Nucleus accumbens (tissue), 56 donors: ENCODE measurements at places on chromosomes 1 and 21.
A peak's percentile ranks its signal among the peaks of the same experiment; 100 is the strongest.

- no peak for DNase-seq
Observed at GRCh38 chr1:118442214-118442613, 257.2 kb upstream of the SPAG17 start.

GRCh38 chr1:39408641-39409054, 82.8 kb upstream of the BMP8A start:
- peak; percentile 89 for DNase-seq

- DNase-seq = no peak
Observed at GRCh38 chr1:218164930-218165700, 120.0 kb upstream of the RRP15 start.

DNA sequence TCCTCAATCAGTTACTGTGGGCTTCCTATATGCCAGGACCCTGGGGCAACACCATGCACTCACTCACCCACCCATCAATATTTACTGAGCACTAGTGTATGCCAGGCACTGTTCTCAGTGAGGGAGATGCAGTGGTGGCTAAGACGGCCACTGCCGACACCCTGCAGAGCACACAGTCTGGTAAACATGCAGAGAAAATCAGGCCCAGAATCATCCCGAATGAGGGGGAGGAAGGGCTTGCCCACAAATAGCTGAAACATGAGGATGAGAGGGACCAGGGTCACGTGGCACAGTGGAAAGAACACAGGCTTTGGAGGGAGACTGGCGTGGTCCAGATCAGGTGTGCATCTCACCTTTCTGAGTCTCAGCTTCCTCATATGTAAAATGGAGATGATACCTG, 89.2 kb upstream of the IGSF21 start:
- no peak for DNase-seq

GRCh38 chr1:7594714-7595295, 176.3 kb upstream of the VAMP3 start:
- DNase-seq = no peak

DNA sequence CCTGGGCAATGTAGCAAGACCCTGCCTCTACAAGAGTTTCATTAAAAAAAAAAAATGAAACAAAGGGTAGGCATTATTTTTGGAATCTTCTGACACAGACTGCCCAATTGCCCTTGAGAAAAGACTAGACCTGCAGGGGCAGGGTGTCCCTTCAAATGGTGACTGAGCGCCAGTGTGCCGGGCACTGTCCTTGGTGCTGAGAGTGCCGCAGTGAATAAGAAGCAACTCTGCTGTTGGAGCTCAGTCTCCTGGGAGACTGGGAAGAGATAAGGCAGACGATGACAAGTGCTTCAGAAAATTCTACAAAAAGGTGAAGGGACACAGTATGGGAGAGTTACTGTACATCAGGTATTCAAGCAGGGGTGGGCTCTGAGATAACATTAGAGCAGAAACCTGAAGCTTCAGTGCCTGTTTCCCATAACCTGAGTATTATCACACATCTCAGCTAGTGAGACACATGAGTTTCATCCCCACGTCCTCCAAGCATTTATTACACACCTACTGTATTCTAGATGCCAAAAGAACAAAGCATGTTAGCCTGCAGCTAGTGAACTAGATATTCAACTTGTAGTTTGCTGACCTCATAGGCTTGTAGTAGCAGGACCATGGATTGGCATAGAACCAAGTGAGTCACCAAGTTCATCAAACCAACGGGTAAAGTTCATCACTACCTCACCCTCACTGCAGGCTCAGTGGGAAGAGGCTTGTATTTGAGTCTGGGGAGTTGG, 18.4 kb upstream of the RPL11 start:
- DNase-seq = no peak

DNA sequence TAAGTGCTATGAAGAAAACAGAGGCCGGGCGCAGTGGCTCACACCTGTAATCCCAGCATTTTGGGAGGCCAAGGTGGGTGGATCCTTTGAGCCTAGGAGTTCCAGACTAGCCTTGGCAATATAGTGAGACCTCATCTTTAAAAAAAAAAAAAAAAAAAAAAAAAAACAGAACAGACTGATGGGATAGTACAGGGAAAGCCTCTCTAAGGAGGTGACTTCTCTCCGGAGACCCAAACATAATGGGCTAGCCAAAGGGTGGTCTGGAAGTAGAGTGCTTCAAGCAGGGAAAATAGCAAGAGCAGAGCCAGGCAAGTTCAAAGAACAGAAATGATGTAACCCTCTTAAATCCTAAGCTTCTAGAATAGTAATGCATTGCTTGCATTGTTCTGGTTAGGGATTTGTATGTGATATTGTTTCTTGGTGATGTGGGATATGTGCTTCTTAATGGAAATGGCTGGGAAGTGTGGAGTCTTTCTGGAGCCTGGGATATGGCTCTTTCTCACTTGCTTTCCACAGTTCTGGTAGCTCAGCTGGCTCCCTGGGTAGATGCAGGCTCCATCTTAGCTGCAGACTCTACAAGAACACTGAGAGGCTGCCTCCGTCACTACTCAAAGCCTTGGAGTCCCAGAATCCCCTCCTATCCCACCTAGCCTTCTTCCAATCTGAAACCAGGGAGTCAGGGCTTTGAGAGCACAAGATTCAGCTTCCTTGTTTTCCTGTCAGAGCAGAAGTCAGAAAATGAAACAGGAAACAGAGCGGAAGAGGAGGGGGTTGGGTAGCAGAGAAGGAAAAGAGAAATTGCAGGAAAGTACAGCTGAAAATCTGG, 1.9 kb upstream of the PIGV start:
- DNase-seq = no peak

- no peak for DNase-seq
Observed at GRCh38 chr1:183180218-183180617, 5.8 kb upstream of the LAMC2 start.

GRCh38 chr1:78651241-78651640, 1.6 kb downstream of the IFI44 start:
- no peak for DNase-seq

- peak; percentile 64 for DNase-seq
Observed at GRCh38 chr1:25544819-25545218, 1.4 kb downstream of the LDLRAP1 start.

DNA sequence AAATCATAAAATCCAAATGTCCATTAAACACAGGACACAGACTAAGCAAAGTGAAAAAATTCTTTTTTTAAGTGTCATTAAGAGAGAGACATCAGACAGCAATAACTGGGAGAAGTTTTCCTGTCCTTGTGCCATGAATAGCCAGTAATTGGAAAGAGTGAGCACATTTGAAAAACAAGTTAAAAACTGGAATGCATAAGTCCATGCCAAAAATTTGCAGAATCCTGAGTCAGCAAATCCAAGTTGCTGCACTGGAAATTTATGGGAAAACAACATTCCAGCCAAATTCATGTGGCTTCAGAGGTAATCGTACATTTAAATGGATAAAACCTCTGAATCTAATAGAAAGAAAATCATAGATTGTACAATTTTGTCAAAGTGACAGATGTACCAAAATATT, 291.4 kb downstream of the LRRC40 start:
- DNase-seq = no peak

DNA sequence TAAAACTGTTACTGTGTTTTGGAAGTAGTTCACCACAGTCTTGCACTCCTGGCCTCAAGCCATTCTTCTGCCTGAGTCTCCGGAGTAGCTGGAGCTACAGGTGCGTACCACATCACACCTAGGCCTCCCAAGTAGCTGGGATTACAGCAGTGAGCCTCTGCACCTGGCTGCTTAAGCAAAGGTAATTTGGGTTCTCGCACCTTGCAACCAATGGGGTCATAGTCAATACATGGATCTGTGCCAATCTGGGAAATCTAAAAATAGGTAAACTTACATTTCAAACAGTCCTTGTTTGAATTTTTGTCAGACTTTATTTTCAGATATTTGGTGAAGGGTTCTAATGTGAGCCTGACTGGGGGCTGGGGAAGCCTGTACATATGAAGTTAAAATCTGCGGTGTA, 466.5 kb downstream of the PCP4 start:
- DNase-seq = no peak

DNA sequence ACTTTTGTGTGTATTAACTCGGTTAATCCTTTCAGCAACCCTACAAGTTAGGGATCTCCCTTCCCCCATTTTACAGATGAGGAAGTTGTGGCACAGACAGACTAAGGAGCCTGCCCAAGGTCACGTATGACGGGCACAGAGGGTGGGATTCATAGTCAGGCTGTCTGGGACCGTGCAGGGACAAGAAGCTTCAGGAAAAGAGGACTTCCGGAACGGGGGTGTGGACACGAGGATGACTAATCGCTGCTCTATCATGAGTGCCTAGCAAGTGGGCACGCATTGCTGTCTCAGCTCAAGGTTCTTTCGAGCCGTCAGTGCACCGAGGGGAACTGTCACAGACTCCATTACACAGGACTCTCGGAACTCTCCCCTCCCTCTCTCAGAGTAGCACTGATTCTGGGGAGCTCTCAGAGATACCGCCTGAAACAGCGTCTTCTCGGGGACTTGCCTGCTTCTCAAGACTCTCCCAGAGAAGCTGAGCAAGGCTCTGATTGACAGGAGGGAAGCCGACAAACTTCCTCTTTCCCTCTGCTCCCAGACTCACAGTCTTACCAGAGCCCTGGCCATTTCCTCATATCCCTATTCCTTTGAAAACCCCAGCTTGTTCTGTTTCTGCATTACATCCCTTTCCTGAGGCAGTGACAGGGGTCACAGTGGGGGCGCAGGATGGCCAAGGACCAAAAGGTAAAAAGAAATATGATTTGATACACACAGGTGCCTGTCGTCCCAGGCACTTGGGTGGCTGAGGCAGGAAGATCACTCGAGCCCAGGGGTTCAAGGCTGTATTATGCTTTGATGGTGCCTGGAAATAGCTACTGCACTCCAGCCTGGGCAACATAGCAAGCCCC, 14.4 kb downstream of the FHAD1 start:
- DNase-seq = no peak
